ENCODE measurements at places on chromosomes 3 and 15. TPM values are rescaled to one million over a fixed set of nuclear protein-coding genes. Genes with fewer than 3 reads are reported as not detected.

Gene APEH
- polyA plus RNA-seq = 116 TPM

Gene SNTN
- polyA plus RNA-seq = 0.24 TPM

Gene H1-8
- not detected for polyA plus RNA-seq

Gene INSYN1
- 138 TPM for polyA plus RNA-seq

Gene RCCD1
- 30.5 TPM for polyA plus RNA-seq

Gene SLC22A13
- polyA plus RNA-seq = 0.10 TPM

Gene ZPLD1
- 1.0 TPM for polyA plus RNA-seq

Gene TMIE
- 6.2 TPM for polyA plus RNA-seq

Gene ITPKA
- polyA plus RNA-seq = 1.8 TPM

Gene EPM2AIP1
- 35.9 TPM for polyA plus RNA-seq

Gene RLBP1
- polyA plus RNA-seq = 4.5 TPM

Gene SIDT1
- polyA plus RNA-seq = 34.6 TPM

Gene ATP13A5
- 3.9 TPM for polyA plus RNA-seq

Gene ACAA1
- 99.3 TPM for polyA plus RNA-seq

Gene DYNLT2B
- 65.5 TPM for polyA plus RNA-seq

Gene UROC1
- 0.35 TPM for polyA plus RNA-seq

Gene NMNAT3
- 12.1 TPM for polyA plus RNA-seq

Gene ZFAND6
- 135 TPM for polyA plus RNA-seq

Gene P2RY13
- 7.5 TPM for polyA plus RNA-seq

Gene MORC1
- polyA plus RNA-seq = 0.14 TPM

Gene DUOX1
- 7.1 TPM for polyA plus RNA-seq

Gene PLXNA1
- 59.9 TPM for polyA plus RNA-seq

Gene ECE2
- 23.1 TPM for polyA plus RNA-seq

Gene GPR160
- 2.1 TPM for polyA plus RNA-seq

Gene ZNF80
- polyA plus RNA-seq = not detected

Gene IDH2
- polyA plus RNA-seq = 141 TPM

Gene ROPN1
- polyA plus RNA-seq = not detected

Gene PPP2R3A
- polyA plus RNA-seq = 13.1 TPM

Gene FAM107A
- polyA plus RNA-seq = 35.6 TPM

Gene SAMD7
- polyA plus RNA-seq = 0.09 TPM

Gene SLC24A1
- polyA plus RNA-seq = 5.7 TPM

Gene CNTN4
- 34.3 TPM for polyA plus RNA-seq

Gene TEX9
- 17.5 TPM for polyA plus RNA-seq

Gene CLCN2
- 13.7 TPM for polyA plus RNA-seq

Gene CAMP
- not detected for polyA plus RNA-seq

Gene CCDC39
- 7.2 TPM for polyA plus RNA-seq

Gene CCR3
- not detected for polyA plus RNA-seq

Gene NANOGP8
- polyA plus RNA-seq = 1.0 TPM

Gene PLCD1
- 27.9 TPM for polyA plus RNA-seq

Gene POLR2M
- 44.1 TPM for polyA plus RNA-seq

Gene SLC12A1
- polyA plus RNA-seq = 4.3 TPM

Gene EXD1
- polyA plus RNA-seq = 0.26 TPM

Gene LINS1
- polyA plus RNA-seq = 19.5 TPM

Gene PLSCR5
- 1.6 TPM for polyA plus RNA-seq
